Fibroblast of skin of right quadriceps (primary cell): ENCODE measurements at places on chromosomes 16 and 17.

GRCh38 chr16:11666103-11667055, 1.9 kb upstream of the SNN start:
- DNase-seq, result no peak

DNA sequence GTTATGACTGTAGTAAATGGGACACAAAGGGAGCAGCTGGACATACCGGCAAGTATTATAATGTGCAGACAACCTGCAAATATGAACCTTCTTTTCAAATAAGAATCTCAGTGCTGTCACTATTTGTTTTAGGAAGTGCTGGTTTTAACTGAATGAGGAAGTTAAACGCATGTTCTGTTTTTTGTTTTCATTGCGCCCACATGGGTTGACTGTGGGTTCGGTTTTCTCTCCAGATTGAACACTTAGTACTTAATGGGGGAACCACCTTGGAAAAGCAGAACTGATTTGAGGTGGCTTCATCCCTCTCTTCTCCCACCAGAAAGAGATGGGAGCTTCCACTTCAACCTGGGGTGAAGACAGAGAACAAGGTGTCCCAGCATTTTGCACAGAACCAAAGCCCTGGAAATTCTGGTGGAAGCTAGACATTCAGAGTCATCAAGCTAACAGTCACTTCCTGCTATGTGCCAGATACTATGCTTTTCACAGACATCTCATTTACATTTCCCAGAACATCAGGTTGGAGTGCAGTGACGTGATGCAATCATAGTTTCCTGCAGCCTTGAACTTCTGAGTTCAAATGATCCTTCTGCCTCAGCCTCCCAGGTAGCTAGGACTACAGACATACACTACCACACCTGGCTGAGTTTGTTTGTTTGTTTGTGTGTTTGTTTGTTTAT, 149.8 kb downstream of the CDH13 start:
- DNase-seq, result no peak

DNA sequence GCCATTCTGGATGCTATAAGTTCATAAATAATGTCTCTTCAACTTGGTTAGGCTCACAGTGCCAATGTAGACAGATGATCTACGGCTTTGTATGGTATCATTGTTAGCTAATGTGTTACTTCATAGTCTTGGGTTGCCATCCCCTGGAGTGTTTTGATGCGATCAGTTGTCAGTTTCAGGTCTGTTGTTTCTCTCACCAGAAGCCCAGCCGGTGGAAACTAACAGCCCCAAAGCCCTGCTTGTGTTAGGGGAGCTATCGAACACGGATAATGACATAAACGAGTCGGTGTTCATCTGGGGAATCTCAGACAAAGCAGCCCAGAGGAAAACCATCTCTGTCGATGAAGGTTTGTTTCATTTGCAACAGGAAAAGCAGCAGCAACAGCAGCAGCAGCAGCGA, 107.4 kb upstream of the ANKFN1 start:
- no peak for DNase-seq

GRCh38 chr16:54968011-54968410, 37.3 kb downstream of the IRX5 start:
- DNase-seq, result no peak

- DNase-seq, result no peak
These were observed 529.1 kb downstream of the HS3ST4 start for GRCh38 chr16:26220894-26221293.

GRCh38 chr16:4536391-4537106, 2.0 kb downstream of the CDIP1 start:
- DNase-seq, result no peak

- DNase-seq, result peak; percentile 64
These were observed 23.2 kb downstream of the DYNC1LI2 start for GRCh38 chr16:66728117-66728787.

DNA sequence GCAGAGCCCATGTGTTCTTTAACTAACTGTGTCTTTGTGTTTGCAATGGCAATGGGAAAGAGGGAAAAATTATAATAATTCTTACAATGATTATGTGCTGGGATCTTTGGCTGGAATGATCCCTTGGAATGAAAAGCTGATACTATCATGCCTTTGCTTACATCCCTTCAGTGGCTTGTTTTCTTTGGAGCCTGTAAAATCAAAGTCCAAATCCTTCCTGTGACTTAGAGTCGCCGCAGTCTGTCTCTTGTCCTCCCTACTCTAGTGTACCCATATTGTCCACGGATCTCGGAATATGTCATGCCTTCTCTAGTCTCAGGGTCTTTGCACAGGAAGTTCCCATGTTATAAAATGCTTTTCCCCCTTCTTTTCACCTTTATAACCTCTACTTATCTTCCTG, 111.7 kb upstream of the MAF start:
- no peak for DNase-seq

DNA sequence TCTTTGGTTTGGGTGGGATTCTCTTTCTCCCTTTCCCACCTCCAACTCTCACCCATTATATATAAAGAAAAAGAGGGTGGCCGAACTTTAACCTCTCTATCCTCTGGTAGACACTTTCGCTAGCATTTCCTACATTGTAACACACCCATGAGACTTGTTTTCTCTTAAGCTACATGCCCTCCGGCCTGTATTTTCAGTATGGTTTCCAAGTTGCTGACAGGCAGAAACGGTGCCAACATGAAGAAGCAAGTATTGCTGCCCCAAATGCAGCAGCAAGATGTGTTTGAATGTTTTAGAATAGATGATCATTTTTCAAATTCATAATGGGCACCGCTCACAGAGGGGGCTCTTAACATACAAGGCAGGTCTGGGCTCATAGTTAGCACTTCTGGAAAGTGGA, 18.7 kb upstream of the CYB5B start:
- no peak for DNase-seq

DNA sequence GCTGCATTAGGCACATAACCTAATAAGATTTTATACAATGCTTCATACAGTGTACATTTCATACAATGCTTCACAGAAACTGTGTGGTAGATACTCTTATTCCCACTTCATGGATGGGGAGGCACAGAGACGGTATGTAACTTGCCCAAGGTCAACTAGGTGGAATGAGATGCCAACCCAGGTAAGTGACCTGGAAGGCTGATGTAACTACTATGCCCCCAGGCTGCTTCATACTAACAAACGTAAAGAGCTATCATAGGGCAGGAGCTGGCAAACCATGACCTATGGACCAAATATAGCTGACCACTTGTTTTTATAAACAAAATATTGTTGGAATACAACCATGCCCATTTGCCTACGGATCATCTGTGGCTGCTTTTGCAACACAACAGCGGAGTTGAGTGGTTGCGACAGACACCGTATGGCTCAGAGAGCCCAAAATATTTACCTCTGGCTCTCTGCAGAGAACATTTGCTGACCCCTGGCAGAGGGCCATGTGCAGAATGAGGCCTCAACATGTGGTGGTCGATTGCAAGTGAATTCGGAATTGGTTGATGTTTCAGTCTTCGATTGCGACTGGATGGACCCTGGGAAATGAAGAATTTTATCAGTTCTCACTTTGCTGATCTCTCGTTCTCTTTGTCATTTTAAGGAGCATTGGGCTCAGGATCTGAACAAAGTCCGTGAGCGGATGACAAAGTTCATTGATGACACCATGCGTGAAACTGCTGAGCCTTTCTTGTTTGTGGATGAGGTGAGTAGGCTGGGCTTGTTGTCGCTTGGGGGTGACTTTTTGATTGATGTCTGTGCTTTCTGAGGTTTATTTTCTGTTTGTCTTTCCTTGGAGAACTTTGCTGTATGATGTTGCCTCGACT, 109.7 kb downstream of the PLCG2 start:
- no peak for DNase-seq

- no peak for DNase-seq
These were observed 21.9 kb upstream of the PHAF1 start for GRCh38 chr16:67087803-67088202.

- no peak for DNase-seq
These were observed 3.2 kb downstream of the PDE6G start for GRCh38 chr17:81652906-81653771.

DNA sequence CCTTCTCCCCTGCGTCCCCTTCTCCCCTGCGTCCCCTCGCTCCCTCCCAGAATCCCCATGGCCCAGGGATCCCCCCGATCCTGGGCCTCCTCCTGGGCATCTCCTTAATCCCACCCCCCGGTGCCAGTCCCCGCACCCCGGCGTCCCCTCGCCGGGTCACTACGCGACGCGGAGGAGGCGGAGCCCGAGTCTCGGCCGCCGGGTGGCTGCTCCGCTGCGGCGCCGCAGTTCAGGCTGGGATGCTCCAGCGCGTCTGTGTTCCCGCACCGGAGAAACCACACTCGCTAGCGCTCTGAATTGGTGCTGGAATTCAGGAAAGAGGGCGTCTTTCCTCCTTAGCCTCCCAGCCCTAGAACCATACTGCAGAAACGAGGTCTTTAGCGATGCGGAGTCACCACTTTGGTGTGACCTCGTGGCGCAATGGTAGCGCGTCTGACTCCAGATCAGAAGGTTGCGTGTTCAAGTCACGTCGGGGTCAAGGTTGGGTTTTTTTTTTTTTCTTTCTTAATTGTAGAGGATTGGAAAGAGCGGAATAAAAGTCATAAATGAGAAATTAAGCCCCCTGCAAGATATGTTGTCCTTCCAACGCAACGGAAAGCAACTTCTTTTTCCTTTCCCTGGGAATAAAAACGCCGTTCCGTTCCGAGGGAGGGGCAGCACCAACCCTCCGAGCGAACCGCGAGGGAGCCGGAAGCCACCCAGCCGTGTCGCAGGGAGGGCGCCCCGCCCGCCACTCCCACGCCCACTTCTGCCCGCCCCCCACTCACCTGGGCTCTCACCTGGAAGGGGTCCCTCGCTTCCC, 25.7 kb upstream of the SLC47A1 start:
- DNase-seq, result peak; percentile 95

GRCh38 chr17:28982131-28982793, 23.6 kb downstream of the SEZ6 start:
- DNase-seq, result peak; percentile 28

- peak; percentile 98 for DNase-seq
These were observed 805 bp upstream of the ORAI3 start for GRCh38 chr16:30947859-30948666.

DNA sequence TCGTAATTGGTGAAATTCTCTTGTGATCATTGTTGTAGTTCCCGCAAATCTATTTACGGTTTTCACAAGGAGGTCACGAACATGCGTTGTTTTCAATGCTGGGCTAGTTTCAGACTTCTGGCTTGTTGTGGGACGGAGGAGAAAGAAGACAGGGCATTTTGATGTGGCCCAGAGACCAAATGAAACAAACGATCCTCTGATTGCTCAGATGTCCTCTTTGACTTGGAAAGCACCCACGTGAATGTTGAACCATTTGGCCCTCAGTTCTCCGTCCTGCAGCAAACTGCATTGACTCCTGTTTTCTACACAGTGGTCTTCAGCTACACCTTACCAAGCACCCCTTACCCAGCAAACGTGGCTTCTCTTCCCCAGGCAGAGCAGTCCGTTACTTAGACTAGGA, 391.0 kb downstream of the WWOX start:
- no peak for DNase-seq

- DNase-seq, result no peak
These were observed 3.3 kb downstream of the CFAP20 start for GRCh38 chr16:58125781-58126335.

DNA sequence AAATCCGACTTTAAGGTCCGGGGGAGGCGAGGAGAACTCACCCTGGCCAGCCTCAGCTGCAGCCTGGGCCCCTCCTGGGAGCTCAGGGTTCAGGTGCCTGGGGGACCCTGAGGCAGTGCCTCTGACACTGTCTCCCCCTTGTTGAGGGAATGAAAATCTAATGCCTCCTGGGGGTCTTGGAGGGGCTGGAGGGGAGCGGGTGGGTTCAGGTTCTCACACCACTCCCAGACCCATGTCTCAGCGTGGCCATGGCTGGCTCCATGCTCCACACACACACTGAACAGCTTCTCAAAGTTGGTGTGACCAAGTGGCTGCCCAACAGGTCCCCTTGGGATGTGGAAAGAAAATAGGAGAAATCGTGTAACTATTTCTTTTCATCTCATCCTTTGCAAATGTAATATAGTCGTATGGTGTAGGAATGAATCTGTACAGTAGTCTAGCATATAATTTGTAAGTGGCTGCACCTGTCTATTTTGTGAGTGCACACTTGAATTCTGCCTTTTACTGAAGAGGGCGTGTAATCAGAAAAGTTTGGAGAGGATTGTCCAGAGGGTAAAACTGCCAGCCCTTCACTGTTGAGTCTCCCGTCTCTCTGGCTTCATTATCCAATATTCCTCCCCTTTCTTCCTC, 788 bp upstream of the PRCD start:
- no peak for DNase-seq

- DNase-seq, result peak; percentile 58
These were observed 2.5 kb downstream of the P2RX1 start for GRCh38 chr17:3913531-3914311.

GRCh38 chr17:19397556-19398041, 10.6 kb upstream of the MFAP4 start:
- no peak for DNase-seq

- DNase-seq, result peak; percentile 58
These were observed 173.6 kb downstream of the IRF8 start for GRCh38 chr16:86072328-86073102.

GRCh38 chr16:88358023-88358420, 24.7 kb upstream of the ZNF469 start:
- no peak for DNase-seq

DNA sequence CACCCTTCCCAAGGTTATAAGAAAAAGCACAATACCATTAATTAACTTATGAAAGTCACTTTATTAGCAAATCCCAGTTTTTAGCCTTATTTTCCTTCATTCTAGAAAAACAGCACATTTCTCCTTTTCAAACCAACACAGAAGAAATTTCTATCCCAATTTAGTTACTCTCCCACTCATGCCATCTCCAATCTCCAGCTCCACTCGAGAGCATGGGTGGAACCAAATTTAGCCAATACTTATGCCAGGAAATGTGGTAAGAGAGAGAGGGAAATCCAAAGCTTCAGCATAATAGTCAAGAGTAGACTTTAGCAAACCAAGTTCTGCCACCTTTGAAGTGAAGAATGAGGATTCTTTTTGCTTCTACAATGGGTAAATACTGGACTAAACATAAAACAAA, 288.8 kb downstream of the KIF2B start:
- DNase-seq, result no peak

DNA sequence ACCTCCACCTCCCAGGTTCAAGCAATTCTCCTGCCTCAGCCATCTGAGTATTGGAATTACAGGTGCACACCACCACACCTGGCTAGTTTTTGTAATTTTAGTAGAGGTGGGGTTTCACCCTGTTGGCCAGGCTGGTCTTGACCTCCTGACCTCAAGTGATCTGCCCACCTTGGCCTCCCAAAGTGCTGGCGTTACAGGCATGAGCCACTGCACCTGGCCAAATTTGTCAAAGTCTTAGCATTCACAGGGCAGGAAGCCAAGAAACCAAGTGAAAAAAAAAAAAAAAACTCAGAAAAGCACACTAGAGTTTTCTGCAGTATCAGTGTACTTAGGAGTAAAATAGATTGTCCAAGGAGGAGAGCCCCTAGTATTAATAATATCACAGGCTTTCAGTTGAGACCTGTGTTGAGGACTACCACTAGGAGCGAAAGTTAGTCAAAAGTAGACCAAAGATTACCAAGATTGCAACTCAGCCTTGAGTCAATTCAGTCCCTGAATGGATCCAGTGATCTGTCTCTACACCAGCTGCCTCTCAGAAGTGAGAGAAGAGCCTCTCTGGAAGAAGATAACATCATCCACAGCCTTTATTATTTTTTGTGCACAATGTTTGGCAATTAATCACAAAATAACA, 159.7 kb downstream of the CEP112 start:
- DNase-seq, result no peak

GRCh38 chr17:16273499-16273898, 56.5 kb downstream of the PIGL start:
- DNase-seq, result peak; percentile 58
